ENCODE measurements at places on chromosomes 2 and 18. TPM values are rescaled to one million over a fixed set of nuclear protein-coding genes. Genes with fewer than 3 reads are reported as not detected.

GRCh38 chr2:233766416-233766815, 6.3 kb downstream of the UGT1A1 start:
- no peak for DNase-seq

The TGFA gene
- total RNA-seq = 0.31 TPM

DNA sequence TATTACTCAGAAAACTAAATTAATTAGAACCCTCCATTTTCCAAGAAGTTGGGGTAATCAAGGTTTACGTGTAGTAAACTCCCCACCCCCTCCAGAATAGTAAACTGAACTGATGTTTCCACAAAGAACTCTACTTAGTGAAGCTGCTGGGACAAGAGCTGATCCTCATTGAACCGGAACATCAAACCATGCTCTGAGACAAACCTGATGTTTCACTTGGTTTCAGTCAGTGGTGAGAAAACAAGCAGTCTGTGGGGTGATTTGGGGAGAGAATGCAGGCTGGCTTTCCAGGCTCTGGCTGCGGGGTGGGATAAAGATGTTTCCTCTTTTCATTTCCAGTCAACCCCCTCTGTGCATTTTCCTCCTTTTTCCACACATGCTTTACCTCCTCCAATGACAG, 38.2 kb downstream of the CELF4 start:
- no peak for DNase-seq

DNA sequence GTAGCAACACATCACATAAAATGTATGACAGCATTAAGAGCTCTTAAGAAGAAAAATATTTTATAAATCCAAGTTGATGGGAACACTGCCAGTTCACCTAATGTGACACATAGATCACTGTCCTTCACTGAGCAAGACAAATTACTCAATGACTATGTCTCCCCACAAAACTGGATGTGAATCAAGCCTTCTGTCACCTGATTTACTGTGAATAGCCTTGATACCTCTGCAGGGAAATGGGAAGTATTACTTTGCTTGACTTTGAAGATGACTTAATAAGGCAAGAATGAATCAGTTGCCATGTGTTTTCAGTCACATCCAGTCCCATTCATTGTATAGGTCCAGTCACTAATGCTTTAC, 94.6 kb downstream of the NYAP2 start:
- no peak for DNase-seq

DNA sequence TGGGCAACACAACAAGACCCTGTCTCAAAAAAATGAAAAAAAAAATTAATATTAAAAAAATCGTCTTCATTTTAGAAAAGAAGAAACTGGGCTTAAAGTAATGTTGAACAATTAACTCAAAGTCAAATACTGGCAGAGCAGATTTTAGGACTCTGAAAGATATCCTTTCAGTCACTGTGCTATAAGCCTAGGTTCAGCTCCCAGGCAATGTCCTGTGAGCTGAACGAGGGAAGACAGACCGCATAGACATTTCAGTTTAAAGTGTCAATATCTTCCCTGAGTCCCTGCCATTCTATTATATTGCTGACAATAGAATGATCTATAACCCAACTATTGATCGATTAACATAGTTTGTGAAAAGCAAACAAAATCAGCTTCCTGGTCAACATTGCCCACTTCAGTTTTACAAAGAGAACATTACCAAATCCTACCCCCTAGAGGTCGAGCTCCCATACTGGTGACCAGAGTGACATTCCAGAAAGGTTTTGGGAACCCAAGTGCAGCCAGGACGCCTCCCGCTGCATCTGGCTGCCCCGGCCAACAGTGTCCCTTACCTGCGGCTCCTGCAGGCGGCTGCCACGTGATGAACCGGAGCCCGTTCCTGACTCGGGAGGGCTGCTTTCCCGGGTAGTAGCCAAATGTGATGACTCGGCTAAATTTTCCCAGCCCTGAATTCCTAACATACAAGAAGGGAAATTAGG, 639 bp downstream of the MRO start:
- no peak for DNase-seq

The PSMA8 gene
- 0.89 TPM for total RNA-seq

GRCh38 chr2:57576983-57577382, 469.6 kb upstream of the VRK2 start:
- DNase-seq = no peak

GRCh38 chr2:149860276-149860921, 272.8 kb upstream of the MMADHC start:
- no peak for DNase-seq

DNA sequence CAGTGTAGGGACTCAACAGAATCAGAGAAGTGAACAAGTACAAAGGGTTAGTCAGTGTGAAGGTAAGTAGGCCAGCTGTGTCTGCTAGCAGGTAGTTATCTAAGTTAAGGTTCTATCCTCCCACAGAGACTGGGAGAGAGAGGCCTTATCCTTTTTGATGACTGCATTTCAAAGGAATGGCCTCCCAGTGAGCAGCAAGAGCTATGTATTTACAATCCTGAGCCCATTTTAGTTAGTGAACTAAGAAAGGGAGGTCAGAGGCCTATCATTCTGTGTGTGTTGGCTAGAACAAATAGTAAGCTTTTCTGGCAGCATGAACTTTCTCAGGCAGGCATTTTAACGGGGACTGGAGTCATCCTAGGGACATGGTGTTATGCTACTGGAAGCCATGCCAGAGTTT, 182.9 kb downstream of the VWC2L start:
- DNase-seq = no peak

- no peak for DNase-seq
Observed at GRCh38 chr2:60553495-60554073, at the start of gene BCL11A. BCL11A (minus strand) TSS chr2:60553654; CDS start chr2:60553270, 384 bp downstream.

The OTOS gene
- not detected for total RNA-seq

- no peak for DNase-seq
Observed at GRCh38 chr2:29382486-29382885, 267.3 kb downstream of the CLIP4 start.

GRCh38 chr18:8730080-8730827, 24.9 kb downstream of the MTCL1 start:
- DNase-seq = no peak

The IL18RAP gene
- 0.98 TPM for total RNA-seq

The FAM210A gene
- 13.9 TPM for total RNA-seq

DNA sequence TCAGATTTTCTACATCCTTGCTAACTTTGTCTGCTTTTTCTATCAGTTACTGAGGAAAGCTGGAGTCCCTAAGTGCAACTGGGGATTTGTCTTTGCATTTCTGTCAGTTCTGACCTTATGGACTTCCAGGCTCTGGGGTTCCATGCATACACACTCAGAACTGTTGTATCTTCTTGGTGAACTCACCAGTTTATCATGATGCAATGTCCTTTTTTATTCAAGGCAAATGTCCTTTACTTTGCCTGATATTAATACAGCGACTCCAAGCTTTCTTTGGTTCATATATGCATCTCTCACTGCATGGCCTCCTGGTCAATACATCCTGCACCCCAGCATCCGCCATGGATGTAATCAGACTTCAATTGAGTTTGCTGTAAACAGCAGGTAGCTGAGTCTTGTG, 44.7 kb downstream of the SLC66A2 start:
- no peak for DNase-seq

DNA sequence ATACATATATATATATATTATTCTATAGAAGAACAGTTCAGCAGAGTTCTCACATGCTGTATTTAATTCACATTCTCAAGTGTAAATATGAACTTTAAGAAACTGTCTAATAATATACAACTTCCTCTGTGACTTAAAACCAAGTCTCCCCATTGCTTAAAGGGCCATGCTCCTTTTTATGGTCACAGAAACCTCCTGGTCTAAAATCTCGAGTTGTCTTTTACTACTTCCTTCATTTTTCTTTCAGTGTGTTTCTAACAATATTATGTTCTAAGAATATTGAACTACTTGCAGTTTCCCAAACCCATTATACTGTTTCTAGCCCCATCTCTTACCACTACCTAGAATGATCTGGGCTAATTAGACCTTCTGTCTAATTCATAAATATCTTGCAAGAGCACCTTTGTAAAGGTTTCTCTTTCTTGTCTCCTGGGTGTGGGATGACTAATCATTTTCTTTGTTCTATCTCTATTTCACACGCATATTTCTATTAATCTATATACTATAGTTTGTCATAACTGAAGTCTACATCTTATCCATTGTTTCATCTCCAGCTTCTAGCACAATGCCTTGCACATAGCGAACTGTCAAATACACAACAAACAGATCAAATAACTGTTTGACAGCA, 48.8 kb downstream of the ERBB4 start:
- DNase-seq = no peak

The SKOR2 gene
- total RNA-seq = not detected

DNA sequence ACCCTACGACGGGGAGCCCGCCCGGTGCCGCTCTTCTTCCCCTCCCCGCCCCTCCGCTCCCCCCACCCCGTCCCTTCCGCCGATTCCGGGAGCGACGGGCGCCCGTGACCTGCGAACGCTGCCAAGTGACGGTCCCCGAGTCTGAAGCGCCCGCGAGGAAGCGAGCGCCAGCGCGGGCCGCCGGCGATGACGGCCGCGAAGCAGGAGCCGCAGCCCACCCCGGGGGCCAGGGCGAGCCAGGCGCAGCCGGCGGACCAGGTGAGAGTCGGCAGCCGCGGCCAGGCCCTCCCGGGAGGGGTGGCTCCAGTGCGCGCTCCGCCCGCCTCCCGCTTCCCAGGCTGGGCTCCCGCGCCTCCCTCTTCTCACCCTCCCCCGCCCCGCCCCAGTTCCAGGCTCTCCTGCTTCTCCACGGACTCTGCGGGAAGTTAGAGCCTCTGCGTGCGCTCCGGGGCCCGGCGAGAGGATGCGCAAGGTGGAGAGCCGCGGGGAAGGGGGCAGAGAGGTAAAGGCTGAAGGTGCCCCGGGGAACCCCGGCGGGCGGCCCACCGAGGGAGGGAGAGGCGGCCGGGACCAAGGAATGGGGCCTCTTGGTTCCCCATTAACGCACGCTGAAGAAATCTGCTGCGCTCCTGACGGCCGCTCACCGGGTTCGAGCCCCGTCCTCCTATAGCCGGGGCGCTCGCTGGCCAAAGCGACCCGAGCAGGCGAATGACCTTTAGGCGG, 719.5 kb downstream of the DPP10 start:
- no peak for DNase-seq

The LCT gene
- not detected for total RNA-seq

DNA sequence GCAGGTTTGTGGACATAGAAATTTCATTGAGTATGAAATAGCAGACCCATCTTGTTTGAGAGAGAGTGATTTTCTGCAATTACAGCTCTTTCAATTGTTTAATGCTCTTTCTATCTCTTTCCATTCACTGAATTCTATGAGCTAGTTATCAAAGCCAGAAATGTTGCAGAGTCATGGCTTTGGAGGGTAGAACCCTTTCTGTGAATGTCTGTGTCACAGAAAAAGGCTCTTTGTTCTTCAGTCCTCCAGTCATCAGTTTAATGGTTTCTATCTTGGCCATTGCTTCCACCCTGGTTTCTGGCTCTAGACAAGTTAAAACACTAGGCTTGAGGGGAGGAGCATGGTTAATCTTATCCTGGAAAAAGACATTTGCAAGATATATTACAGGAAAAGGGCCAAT, 655.0 kb downstream of the STK39 start:
- no peak for DNase-seq

GRCh38 chr2:17759805-17760204, 5.9 kb downstream of the GEN1 start:
- no peak for DNase-seq

GRCh38 chr2:142025394-142025793, 105.4 kb downstream of the LRP1B start:
- no peak for DNase-seq

DNA sequence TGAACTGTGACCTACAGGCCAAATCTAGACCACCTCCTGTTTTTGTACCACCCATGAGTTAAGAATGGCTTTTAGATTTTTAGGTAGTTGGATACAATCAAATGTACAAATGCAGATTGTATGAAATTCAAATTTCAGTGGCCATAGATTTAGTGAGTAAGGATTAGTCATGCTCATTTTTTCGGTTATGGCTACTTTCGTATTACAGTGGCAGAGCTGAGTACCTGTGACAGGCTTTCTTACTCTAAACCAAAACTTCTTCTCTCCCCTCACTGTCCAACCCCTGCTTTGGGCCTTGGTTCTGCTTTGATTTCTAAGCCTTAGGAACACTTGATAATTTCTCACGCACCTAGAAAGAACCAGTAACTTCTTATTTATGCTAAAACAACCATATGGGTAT, 82.1 kb downstream of the CDC42EP3 start:
- DNase-seq = no peak

DNA sequence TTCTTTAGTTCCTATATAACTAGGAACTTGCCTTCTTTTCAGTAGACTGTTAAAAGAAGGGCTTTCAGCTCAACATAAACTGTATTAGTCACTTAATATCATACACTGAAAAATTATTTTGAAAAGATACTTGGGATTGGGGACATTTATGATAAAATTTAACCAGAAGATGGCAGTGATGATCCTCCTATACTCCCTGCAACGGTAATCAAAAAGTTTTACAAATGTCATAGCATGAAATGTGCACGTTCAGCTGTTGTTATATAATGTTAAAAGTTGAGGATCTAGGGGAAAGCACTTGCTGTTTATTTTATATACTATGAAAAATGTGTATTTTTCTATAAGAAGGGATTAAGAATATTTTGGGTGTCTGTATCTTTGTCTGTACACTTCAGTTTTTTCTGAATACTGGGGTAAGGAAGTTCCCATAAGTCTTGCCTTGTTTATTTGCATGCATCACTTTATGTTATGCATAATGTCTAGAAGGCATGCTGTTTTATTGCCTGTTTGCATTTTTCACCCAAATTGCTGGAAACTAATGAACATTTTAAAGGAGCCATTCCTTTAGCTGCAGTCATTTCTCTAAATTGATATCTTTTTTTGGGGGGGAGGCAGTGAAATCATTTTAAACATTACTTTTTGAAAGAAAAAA, 19.0 kb downstream of the DYNC1I2 start:
- DNase-seq = no peak

- no peak for DNase-seq
Observed at GRCh38 chr2:44201648-44202165, 33.0 kb downstream of the PPM1B start.

GRCh38 chr2:26635401-26635800, 5.8 kb downstream of the CIB4 start:
- DNase-seq = no peak

GRCh38 chr2:38039121-38039910, 36.6 kb downstream of the CYP1B1 start:
- DNase-seq = no peak

GRCh38 chr2:24461685-24462084, 29.4 kb upstream of the NCOA1 start:
- no peak for DNase-seq

DNA sequence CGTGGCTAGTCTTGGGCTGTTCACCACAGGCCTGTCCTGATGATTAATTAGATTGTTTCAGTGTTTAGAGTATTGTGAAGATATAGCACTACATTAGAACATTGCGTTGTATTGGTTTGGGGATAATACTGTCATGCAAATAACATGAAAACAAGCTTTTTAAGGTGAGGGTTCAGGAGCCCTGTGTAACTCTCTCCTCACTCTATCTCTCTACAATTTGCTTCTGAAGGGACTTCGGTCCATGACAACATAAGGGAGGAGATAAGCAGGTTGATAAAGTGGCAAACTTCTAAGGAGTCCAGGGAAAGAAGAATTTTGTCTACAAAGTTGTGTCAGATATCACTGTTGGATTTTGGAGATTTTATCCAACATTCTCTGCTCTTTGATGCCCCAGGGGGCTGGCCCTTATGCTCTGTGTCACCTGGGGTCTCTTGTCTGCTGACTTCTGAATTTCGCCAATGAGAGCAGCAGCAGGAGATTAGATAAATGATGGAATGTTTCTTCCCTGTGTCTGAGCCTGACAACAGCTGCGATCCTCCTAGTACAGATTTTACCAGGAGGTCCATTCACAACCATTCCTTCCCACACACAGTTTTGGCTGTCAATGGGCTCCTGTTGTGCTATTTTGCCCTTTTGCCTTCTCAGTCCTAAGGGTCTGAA, 3.3 kb downstream of the TNP1 start:
- no peak for DNase-seq

The BAZ2B gene
- 21.9 TPM for total RNA-seq
